ENCODE measurements at places on chromosomes 6 and 20.

DNA sequence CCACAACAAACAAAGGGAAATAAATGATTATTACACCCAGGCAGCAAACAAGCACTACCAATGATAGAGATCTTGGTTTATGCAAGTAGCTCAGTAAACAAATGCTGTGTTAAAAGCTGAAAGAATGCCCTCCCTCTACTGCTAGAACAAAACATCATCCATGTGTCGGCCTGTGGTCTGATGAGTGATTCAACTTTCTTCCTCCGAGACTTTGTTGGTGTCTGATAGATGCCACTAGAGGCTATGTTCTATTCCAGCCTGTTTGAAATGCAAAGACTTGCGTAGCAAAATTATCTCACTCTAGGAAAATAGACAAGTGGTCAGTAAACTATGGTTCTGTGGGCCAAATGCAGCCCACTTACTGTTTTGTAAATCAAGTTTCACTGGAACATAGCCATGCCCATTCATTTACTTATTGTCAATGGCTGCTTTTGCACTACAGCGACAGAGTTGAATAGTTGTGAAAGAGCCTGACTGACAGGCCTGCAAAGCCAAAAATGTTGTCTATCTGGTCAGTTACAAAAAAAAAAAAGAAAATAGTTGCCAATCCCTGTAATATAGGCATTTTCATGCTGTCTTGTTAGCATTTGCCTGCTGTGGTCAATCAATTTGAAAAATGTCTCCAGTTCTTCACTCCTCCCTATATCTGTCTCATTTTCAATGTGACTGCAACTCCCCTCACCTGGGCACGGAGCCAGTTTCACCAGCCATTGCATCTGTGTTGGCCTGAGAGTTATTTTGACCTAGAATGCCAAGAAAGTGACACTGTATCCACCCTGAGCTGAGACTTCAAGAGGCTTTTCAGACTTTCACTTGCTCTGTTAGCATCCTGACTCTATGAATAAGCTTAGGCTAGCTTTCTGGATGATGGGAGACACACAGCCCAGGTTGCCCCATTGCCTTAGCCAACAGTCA is 544.6 kb upstream of the BTBD3 start:
- no peak for DNase-seq

GRCh38 chr6:47230579-47230978 is 79.1 kb downstream of the TNFRSF21 start:
- no peak for DNase-seq

GRCh38 chr6:149864578-149865535 is 698 bp upstream of the LRP11 start:
- no peak for DNase-seq

GRCh38 chr20:63320616-63321147 is 27.7 kb downstream of the COL20A1 start:
- no peak for DNase-seq

- DNase-seq = no peak
Measured at GRCh38 chr20:53795170-53795569, 201.5 kb upstream of the ZNF217 start.

All from stimulated activated CD8-positive, alpha-beta memory T cell treated with anti-CD3 and anti-CD28 coated beads, Interleukin-15, amount 100 ng/mL, for 24 hours (primary cell).